ENCODE measurements at places on chromosomes 16 and 17. TPM values are rescaled to one million over a fixed set of nuclear protein-coding genes. Genes with fewer than 3 reads are reported as not detected.

Gene EVI2A
- total RNA-seq, result 39.3 TPM

DNA sequence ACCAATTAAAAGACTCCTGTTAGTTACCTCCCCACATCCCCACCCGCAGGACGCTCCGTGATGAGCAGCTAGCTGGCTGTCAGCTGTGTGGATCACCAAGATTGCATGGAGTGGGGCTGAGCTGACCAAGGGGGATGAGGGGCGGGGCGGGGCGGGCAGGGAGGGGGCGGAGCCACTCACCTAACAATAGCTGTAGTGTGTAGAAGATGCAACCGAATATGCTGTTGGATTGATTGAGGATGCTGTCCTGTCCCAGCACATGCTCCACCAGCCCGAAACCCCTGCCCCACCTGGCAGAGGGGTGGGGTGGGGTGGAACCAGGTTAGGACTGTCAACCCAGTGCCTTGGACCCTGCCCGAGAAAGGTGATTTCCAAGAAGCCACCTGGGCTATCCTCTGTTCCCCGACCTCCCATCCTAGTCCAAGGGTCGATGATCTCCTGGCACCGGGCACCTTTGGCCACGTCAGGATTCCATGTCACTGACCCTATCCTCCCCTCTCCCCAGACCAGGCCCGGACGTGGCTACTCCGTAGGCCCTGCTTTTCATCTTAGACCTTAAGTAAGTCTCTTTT, 1.4 kb downstream of the VKORC1 start:
- H3K27ac ChIP-seq, result no peak overlapping the region
- peak overlapping the region; percentile 98 for H3K4me3 ChIP-seq
- no peak for DNase-seq
- H3K27me3 ChIP-seq, result no peaks in the 10 kb centered on the region
- peaks cover 38% of the 10 kb centered on the region for H3K4me1 ChIP-seq

DNA sequence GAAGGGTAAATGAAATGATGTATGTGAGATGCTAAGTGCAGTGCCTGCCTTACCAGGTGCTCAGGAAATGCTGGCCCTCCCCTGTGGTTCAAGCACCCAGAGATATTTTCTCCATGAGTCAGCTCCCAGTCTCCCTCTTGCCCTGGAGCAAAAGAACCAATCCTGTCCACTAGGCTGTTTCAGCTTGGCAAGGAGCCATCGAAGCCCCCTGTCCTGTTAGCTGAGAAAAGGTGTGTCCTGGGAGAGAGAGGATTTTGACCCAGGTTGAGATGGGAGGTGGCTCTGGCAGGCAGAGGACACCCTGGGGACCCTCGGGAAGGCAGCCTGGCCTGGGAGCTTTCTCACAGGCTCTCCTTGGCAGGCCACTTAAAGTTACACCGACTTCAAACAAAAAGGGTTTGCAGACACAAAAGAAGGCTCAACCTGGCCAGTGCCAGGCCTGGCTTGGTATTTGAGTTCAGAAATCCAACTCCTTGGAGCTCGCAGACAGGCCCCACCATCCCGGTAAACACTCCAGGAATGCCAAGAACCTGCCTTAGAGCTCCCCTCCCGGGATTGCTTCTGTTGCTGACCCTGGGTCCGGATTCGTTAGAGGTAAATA, 29.6 kb downstream of the NTN1 start:
- no peaks in the 10 kb centered on the region for H3K36me3 ChIP-seq
- H3K4me3 ChIP-seq, result no peak overlapping the region
- H3K4me1 ChIP-seq, result no peaks in the 10 kb centered on the region
- no peak for DNase-seq
- H3K27me3 ChIP-seq, result peaks cover 4% of the 10 kb centered on the region
- no peak overlapping the region for H3K27ac ChIP-seq

GRCh38 chr16:17302620-17303019, 168.1 kb downstream of the XYLT1 start:
- peak overlapping the region; percentile 37 for H3K4me3 ChIP-seq
- DNase-seq, result no peak
- H3K27ac ChIP-seq, result peak overlapping the region; percentile 8
- H3K4me1 ChIP-seq, result peaks cover 37% of the 10 kb centered on the region
- H3K27me3 ChIP-seq, result no peaks in the 10 kb centered on the region

Gene TP53
- total RNA-seq, result 189 TPM

Gene SP6
- 0.12 TPM for total RNA-seq

DNA sequence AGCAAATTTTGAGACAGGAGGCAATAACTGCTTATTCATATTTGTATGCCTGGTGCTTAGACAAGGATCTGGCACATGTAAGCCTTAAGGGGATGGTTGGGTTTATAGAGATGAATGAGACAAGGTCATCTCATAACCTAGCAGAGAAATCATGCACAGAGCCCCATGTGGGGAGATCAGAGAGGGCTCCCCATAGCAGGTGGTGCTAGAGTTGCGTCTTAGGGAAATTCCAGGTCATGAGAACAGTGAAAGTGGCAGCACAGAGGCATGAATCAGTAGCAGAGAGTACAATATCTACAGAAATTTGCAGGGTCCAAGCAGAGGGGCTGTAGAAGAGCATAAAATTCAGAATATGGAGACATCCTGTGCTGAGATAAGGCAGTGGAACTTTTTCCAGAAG, 57.3 kb downstream of the SLC6A2 start:
- H3K4me3 ChIP-seq, result no peak overlapping the region
- no peak overlapping the region for H3K27ac ChIP-seq
- H3K36me3 ChIP-seq, result no peaks in the 10 kb centered on the region
- no peaks in the 10 kb centered on the region for H3K4me1 ChIP-seq

DNA sequence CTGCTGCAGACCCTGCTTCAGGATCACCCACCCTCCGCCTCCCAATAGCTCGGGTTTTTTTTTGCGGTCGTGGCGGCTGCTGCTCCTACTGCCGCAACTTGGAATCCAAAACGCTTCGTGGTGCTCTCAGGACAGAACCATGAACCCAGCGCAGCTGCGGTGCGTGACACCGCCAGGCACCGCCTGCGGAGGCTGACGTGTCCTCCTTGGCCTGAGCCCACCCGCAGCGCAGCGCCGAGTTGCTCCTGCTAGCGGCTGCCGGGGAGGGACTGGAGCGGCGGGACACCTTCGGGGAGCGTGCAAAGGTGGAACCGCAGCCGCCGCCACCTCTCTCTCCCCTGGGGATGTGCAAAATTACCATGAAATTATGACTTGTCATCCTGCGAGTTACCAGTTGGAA, 1893.0 kb downstream of the TP53TG3F start:
- H3K36me3 ChIP-seq, result peaks cover 1% of the 10 kb centered on the region
- H3K27me3 ChIP-seq, result no peaks in the 10 kb centered on the region
- H3K4me3 ChIP-seq, result no peak overlapping the region

Gene TNFSF13
- 4.3 TPM for total RNA-seq

Gene TMC8
- total RNA-seq, result 124 TPM
